ENCODE measurements at places on chromosomes 12 and 14.

DNA sequence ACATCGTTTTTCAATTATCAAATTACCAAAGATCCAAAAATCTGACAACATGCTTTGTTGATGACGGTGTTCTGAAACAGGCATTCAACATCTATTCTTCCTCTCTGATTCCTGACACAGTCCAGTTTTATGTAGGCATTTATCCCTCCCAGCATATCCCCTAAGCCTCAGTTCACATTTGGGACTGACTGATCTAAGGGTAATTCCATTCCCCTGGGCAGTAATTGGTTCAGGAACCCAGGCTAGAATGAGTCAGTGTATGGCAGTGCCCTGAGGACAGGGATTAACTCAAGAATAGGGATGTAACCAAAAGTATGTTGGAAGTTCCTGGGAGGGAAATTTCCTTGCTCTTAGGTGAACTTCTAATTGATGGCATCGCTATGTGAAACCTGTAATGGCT, 10.3 kb upstream of the PCNX1 start:
- DNase-seq: no peak

GRCh38 chr12:56833780-56834179, 70.7 kb downstream of the HSD17B6 start:
- no peak for DNase-seq

DNA sequence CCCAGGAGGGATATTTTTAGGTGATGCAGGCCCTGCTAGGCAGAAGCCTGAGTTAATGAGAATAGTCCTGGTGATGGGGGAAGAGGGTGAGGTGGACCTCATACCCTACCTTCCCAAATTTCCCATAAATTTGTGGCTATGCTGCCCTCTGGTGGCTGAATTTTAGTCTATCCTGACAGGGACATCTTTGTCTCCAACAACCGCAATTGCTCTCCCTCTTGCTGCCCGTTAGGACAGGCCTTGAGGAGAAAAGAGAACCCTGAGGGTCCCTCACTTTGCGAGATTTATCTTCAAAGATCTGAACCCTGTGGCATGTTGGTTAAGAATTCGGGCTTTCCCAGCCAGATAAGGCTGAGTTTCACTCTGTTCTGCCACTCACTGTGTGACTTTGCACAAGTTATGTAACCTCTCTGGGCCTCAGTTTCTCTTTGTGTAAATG, 9.8 kb upstream of the ZNF385A start:
- DNase-seq: peak; percentile 86

DNA sequence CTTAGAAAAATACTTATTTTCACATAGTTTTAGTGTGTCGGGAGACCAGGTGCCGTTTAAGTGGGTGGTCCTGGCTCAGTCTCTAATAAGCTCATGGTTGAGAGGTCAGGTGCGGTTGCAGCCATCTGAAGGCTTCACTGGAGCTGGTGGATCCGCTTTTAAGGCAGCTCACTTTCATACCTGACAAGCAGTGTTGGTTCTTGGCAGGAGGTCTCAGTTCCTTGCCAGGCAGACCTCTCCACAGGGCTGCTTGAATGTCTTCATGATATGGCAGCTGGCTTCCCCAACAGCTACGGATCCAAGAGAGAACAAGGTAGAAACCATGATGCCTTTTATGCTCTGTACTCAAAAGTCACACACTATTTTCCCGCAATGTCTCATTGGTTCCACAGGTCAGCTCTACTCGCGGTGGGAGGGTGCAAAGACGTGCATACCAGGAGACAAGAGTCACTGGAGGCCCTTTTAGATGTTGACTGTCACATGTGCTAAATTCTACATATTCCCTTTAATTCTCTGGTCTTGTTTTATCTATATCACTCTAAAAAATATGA, 8.0 kb upstream of the ZDHHC17 start:
- DNase-seq: no peak

GRCh38 chr12:107822356-107822755, 47.9 kb downstream of the ASCL4 start:
- DNase-seq: no peak

DNA sequence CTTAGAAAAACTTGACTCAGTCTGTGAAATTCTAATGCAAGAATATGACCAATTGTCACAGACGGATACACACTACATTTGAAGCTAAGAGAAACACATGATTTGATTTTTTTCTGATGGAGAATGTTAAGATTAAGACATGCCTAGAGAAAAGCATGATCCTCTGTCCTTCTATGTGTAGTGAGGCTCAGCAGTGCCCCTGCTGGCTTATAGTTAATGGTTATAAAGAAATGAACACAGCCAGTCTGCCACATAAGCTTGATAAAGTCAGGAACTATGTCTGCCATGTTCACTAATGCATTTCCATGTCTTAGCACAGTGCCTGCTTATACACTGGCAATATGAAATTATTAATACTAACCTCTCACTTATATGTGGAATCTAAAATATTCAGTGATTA, 168.1 kb upstream of the DAAM1 start:
- peak; percentile 8 for DNase-seq

DNA sequence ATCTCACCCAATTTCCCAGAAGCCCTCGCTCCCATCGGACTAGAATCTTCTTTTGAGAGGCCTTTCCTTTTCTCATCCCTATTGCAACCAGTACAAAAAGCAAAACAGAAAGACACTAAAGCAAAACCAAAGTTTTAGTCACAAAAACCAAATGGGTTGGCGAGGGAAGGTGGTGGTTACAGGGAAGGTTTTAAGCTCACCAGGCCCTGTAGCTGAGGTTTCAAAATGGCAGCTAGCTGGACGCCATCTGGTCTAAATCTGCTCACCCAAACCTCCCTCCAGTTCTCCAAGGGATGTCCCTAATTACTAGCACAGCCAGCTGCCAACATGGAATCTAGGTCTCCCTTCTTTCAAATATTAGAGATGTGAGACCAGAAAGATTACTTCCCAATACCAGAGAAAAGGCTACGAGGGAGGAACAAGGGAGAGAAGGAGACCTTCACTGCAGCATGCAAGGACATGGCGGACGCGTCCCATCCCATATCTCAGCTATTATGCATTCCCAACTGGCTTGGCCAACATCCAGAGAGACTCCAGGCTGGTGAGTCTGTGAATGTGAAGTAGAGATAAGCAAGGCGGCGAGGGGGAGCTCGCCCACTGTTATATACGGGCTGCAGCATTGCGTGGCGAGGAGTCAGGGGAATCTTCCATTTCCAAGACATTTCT, 70.8 kb downstream of the DPF3 start:
- no peak for DNase-seq

DNA sequence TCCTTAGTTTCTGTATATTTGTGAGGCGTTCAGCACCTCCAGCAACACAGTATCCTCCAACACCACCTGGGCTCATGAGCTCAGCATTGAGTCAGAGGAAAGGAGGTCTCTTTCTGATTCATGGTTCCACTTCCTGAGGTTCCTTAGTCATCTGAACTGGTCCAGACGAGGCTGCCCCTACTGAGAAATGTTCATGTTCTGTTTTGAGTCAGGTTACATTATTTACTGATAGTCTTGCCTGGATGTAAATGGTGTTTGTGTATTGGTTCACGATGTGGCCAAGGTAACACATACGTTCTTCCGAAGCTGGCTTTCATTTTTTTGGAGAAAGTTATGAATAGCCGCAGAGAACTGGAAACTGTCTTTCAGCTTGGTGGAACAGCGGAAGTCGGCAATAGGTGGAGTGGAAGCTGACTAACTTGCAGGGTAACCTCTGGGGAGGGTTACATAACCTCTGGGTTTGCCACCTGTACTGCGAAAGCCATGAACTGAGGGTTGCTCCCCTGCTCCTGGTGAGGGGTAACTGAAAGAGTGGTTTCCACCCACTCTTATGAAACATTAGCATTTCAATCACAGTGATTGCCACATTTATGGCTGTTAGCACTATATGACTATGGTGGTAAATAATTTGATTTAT, 42.2 kb upstream of the MANSC4 start:
- peak; percentile 6 for DNase-seq

GRCh38 chr12:8465301-8465996, 9.7 kb downstream of the CLEC6A start:
- DNase-seq: peak; percentile 88

- DNase-seq: peak; percentile 36
Measured at GRCh38 chr12:107891967-107892366, 117.5 kb downstream of the ASCL4 start.

DNA sequence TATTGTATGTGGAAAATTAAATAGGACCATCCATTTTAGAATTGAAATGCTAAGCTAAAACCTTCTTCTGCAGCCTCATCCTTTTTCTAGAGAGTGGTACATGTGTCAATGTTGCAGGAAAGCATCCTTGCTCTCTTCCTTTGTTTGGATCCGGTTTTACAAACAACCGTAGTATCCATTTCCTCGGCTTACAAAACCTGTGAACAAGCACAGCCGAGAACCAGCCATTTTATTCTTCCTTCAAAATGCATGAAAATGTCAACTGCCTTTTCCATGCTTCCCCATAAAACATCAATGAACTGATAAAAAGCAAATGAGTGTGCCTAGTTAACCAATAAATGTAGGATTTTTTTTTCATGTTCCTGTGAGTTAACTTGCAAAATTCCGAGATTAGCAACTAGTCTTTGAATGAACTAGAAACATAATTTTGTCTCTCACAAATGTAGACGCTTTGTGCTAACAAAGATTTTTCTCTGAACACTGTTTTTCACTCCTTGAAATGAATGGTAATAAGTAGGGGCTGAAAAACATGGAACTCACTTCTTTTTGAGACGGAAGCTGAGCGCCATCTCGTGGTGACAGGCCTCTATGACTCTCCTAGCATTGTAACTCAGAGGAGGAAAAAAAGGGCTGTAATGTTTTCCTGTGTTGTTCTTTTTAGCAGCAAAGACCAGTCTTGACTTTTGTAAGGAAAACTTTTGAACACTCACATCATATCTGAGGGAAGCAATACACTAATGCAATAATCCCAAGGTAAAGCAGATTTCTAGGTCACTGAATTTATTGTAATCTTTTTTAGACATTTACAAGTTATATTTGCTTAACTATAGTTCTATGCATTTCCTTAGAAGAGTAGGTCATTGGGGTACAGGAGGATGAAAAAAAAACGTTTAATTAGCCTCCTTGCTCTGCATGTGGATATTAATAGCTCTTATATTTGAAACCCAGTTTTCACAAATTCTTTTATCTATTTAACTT, 157.4 kb upstream of the FOXG1 start:
- DNase-seq: peak; percentile 63

DNA sequence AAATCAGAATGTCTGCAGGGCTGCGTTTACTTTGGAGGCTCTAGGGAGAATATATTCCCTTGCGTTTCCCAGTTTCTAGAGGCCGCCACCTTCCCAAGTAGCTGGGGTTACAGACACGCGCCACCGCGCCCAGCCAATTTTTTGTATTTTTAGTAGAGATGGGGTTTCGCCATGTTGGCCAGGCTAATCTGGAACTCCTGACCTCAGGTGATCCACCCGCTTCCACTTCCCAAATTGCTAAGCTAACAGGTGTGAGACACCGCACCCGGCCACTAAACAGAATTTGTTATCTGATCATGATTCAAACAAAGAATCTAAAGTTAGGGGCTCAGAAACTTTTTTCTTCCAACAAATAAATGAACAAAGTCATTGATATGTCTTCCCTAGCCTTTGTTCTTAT, 114.6 kb downstream of the PPHLN1 start:
- no peak for DNase-seq

GRCh38 chr12:55926738-55927587, 731 bp downstream of the PYM1 start:
- peak; percentile 92 for DNase-seq

DNA sequence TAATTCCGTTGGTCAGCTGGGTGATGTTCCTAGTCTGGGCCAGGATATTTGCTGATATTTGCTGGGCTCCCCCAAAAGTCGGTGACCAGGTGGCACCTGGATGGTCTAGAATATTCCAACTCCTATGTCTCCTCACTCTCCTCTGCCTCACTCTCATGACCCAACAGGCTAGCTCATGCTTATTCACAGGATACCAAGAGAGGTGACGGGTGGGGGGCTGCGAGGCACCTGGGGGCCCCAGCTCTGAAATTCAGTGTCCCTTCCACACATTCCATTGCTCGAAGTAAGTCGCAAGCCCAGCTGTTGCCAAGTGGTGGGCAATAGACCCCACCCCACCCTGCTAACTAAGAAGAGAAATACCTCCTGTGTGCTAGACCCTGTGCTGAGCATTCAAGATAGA, 67.7 kb downstream of the C14orf132 start:
- no peak for DNase-seq

GRCh38 chr14:89212386-89213235, 204.4 kb downstream of the FOXN3 start:
- no peak for DNase-seq

GRCh38 chr12:108387771-108388170, 48.7 kb upstream of the CMKLR1 start:
- no peak for DNase-seq

DNA sequence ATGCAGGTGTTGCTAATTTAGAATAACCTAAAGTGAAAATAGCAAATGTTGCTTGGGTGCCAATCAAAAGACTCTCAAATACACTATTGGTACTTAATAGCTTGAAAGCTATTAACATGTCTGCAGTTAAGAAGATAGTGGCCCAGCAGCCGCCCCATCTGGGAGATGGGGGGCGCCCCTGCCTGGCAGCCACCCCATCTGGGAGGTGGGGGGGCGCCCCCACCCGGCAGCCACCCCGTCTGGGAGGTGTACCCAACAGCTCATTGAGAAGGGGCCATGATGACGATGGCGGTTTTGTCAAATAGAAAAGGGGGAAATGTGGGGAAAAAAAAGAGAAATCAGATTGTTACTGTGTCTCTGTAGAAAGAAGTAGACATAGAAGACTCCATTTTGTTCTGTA, 923.1 kb upstream of the MDGA2 start:
- DNase-seq: no peak

- DNase-seq: no peak
Measured at GRCh38 chr14:95340201-95340697, 20.5 kb upstream of the CLMN start.

- DNase-seq: no peak
Measured at GRCh38 chr14:65373016-65373670, 39.4 kb upstream of the FUT8 start.

DNA sequence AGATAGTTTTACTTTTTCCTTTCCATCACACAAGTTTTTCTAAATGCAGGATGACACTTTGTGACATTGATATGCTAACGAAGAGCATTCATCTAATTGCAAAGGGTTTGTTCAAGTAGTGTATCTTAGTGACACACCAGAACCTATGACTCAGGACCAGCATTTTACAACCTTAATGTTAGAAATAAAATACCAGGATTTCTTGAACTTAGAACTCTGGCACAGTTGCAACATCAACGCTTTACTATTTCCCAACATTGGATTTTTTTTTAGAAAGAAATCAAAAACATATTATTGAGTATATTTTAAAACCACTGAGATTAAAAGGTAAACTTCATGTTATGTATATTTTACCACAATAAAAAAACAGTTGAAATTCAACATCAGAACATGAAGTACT, 17.9 kb upstream of the PLEKHG6 start:
- DNase-seq: peak; percentile 63

GRCh38 chr14:75170772-75171171, 5.6 kb downstream of the TMED10 start:
- peak; percentile 69 for DNase-seq

GRCh38 chr12:124454735-124455134, 112.7 kb downstream of the NCOR2 start:
- peak; percentile 87 for DNase-seq

All from suppressor macrophage treated with lipopolysaccharide for 4 hours (primary cell).